ENCODE measurements at places on chromosomes 2 and 18.

GRCh38 chr18:10213526-10213925 is 240.9 kb upstream of the APCDD1 start:
- DNase-seq: no peak

DNA sequence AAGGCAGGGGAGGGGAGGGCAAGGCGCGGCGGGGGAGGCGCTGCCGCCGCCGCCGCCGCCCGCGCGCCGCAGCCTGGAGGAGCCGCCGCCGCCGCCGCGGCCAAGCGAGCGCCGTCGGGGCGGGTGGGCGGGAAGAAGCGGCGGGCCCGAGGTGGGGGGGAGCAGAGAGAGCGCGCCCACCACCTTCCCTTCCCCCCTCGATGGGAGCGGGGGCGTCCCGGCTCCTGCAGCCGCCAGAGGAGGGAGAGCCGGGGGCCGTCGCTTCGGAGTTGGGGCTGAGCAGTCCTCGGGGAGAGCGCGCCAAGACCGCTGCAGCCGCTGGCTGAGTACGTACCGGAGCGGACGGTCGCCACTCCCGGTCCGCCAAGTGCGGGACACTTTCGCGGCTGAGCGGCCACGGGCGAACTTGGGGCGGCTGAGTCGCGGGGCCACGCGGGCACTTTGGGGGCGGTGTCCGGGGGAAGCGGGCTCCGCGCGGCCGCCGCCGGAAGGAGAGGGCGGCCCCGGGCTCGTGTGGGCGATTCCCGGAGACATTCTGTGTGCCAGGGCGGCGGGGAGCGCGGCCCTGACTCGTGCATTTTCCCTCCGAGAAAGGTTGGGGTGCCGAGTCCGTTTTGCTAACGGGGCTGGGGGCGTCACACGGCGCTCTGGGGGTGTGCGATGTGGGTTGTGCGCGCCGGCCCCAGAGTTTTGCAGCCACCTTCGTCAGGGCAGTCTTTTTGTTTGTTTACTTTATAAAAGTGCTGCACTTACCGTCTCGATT is at the start of gene NAB1:
Gene NAB1 (plus strand): TSS at position 49 of the 763 bp plus-strand sequence. CDS start 10,094 bp downstream, outside the sequence.
- DNase-seq: no peak

DNA sequence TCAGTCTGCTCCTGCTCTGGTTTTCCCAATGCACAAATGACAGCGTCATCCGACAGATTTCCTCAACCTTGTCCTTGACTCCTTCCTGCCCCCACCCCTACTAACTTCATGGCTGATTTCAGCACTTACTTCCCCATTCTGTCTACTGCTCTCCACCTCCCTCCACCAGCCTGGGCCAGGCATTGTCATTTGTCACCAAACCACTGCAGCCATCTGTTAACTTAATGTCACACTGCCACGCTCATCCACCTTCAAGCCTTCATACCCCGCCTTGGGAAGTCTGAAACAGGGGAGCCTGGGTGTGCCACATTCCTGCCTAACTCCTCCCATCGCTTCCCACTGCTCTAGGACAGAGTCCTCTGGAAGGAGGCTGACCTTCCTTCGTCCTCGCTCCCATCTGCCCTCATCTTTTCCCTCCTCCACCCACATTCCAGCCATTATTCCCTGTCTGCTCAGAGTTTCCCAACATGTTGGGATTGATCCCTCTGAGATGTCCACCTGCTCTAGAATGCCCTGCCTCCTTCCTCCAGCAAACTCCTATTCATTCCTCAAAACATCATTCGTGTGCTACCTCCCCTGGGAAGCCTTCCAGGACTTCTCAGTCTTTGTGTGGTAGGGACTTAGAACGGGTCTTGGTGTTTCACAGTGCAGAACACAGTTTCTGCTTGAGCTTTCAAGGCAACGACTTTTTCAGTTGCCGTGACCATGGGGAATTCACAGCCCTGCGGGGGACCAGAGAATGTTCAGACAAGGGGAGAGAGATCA is 42.2 kb upstream of the SMAD7 start:
- no peak for DNase-seq

- DNase-seq: no peak
Observed at GRCh38 chr2:118864207-118864606, 16.8 kb upstream of the EN1 start.

DNA sequence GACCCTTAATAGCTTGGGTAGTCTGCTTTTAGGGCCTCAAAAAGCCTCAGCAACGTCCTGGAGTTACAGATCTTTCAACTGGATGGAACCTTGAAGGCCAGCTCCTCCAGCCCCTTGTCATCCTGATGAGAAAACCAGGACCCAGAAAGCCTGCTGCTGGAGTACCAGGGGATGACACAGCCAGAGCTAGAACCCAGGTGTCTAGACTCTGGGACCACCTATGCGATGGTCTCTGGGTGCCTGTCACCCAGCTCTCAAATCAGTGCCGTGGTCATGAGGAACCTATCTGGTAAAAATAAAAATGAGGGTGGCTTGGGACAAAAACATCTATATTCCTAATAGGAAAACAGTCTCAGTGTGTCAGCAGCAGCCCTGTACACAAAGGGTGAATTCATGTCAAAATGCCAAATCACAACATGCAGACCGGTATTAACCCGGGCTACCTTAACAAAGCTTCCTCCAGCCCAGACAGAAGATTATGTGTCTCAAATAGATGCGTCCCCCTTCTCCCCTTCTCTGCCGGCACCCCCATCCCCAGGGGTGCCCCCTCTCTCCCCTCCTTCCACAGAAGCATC is 28.5 kb downstream of the SMAD7 start:
- DNase-seq: no peak

- DNase-seq: no peak
Observed at GRCh38 chr2:169464882-169465281, 14.4 kb upstream of the BBS5 start.

- DNase-seq: no peak
Observed at GRCh38 chr2:181818058-181818680, 73.4 kb upstream of the ITPRID2 start.

DNA sequence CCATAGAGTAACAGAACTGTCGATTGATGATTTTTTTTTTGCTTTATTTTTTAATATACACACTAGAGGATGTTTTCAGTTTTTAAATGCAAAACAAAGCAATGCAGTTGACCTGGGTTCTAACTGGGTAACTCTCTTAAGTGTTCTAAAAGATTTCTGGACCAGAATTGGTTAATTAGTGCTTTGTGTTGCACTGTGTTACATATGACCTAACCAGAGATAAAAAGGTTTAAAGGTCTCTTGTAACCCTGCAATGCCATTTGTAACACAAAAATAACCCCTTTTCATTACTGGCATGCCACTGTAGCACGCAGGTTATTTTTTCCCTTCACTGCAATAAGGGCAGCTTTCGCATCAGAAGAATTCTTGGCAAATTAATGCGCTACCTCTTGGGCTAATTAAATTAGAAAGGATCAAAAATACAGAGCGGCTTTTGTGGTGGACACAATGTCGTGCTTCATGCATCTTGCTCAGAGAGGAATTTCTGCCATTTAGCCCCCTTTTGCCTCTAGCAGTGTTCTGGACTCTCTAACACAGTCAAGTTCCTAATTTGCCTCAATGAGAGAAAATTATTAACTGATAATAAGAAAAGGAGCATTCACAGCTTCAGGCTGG is 250.8 kb upstream of the ZEB2 start:
- DNase-seq: no peak

DNA sequence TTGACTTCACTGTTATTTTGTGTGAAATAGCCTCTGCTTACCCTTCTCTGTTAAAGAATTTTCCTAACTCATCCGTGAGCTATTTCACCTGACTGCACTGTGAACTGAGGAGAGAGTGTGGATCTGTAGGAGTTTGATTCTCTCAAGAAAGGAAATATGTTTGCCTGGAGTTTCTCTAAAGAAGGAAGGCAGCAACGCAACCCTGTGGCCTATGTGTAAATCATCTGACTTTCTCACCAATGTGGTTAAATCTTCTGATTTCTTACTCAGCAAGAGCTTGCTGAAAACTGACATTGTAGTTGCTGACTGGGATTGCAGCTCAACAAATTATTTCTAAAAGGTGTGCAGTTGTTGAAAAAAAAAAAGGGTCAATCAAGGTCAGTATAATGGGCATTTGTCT is 153.9 kb upstream of the PELI1 start:
- DNase-seq: no peak

GRCh38 chr2:219526320-219527075 is 12.2 kb downstream of the ASIC4 start:
- no peak for DNase-seq

- DNase-seq: no peak
Observed at GRCh38 chr2:23614701-23615100, 229.7 kb downstream of the KLHL29 start.

DNA sequence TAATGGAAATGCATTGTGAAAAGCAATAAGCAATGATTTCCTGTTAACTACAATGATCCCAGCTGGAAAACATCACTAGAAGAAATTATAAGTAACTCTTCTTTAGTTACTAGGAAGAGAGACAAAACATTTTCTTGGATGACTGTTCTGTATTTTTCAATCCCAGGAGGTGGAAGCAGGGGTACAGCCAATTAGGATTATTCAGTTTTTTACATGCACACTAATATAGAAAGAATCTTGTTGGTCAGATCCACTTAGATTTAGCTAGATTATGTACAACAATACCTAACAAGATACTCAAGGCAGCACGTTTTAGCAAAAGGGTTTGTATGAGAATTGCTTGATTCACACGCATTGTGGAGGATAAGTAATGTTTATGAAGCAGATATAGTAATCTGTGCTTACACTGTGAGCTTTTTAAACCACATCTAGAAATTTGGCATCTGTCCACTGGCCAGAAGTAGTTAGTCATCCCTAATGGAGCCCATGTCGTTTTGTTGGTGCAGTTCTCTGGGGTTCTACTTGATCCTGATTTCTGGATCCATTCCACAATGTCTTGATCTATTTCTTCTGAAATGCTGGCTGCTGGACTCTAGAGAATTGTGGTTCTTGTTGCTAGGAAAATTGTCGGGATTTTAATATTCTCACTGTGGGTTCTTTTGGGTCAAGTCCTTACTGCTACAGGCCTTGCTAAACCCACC is 199.7 kb downstream of the ADCYAP1 start:
- no peak for DNase-seq

- DNase-seq: no peak
Observed at GRCh38 chr2:178273787-178274360, 79.6 kb downstream of the OSBPL6 start.

DNA sequence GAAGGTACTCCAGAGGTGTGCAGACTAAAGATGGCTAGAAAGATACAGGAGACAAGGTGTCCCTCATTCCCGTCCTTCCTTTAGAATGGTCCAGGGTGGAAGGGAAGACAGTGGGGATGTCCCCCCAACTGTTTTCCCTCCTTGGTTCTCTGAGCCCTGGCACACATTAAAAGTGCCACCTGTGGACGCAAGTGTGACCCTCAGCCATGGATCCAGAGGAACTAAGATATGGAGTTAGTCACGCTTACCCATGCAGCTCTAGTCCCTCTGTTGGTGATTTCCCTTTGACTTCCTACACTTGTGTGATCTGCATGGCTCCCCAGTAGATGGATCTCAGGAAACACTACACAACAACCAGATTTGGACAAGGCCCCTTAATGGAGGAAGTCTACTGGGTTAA is 113.1 kb upstream of the SRD5A2 start:
- DNase-seq: no peak

GRCh38 chr2:62292190-62292589 is 96.3 kb downstream of the B3GNT2 start:
- no peak for DNase-seq

DNA sequence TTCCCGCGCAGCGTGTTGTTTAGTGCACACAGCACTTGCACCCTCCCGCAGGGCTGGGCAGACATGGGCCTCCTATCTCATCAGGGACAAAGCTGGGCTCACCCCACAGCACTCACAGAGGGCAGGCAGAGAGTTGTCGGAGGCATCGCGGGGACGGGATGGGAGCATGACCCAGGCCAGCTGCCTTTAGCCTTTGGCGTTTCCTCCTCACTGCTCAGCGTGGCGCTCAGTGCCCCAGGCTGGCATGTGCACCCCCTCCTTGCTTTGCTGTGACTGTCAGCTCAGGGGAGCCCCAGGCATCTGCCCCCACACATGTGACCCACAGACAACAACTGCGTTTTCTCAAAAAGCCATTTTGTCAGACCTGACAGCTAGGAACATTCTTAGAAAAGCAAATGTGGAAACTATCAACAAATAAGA is 101.1 kb downstream of the RNF144A start:
- no peak for DNase-seq

- DNase-seq: no peak
Observed at GRCh38 chr18:26133652-26134051, at the start of gene PSMA8. Gene PSMA8, plus strand, starts transcription at chr18:26133869. Its CDS starts 97 bp downstream, at chr18:26133966.

DNA sequence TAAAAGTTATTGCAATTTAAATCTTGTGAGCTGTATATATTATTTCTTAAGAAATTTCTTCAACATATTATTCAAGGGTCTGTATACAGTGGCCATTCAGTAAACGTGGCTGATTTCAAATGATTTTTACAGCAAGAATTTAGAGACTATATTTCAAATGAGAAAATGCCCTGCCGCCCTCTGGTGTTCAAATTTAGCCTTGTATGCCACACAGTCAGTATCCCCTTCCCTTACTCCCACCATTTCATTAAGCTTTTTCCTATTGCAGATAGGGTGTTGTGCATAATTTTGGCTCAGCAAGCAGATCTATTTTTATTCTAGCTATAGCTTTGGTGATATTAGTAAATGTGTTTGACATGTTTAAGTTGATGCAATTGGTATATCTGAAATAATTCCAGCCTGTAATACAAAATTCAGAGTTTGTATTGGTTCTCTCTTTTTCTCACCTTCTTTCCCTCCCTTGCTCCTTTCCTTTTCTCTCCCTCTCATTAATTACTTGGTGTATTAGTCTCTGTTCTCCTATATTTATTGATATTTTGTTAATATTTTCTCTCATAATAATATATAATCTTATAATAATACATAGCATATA is 22.8 kb upstream of the SCN7A start:
- DNase-seq: no peak

GRCh38 chr2:200171731-200172482 is 134.6 kb upstream of the SPATS2L start:
- no peak for DNase-seq

DNA sequence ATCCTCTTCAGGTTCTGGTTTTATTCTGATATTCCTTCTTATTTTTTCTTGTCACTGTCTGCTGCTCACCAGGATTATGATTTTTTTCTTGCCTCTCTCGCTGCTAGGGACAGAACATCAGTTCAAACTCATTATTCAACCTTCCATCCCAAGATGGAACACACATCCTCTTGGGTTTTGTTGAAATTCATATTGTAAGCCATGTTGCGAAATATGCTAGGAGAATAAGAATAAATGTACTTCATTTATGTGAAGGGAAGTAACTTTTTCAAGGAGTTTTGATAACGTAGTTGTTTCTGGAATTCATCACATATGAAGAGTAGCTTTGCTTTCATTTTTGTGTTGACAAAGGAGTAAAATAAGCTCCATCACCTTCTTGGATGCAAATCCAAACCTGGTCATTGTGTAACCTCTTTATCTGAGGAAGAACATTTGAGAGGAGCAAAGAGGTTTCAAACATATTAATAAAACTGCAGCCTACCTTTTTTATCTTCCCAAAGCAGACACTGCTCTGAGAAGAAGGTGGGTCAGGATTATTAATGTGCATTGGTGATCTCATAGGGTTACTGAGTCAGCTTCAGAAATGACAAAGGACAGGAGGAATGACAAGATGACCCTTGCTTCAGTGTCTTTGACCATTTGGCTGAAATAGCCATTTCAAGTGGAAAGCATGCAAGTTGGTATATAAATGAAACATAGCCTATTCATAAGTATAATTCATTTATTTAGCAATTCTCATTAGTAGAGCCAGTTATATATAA is 280.0 kb downstream of the GULP1 start:
- DNase-seq: no peak

Measured in HTR-8/SVneo (cell line).